ENCODE measurements at places on chromosomes 16 and 17.
A peak's percentile ranks its signal among the peaks of the same experiment; 100 is the strongest.

- DNase-seq = no peak
These were observed 228.3 kb upstream of the HSBP1 start for GRCh38 chr16:83579436-83579835.

GRCh38 chr16:86808863-86809444 is 230.6 kb downstream of the FOXL1 start:
- DNase-seq = no peak

DNA sequence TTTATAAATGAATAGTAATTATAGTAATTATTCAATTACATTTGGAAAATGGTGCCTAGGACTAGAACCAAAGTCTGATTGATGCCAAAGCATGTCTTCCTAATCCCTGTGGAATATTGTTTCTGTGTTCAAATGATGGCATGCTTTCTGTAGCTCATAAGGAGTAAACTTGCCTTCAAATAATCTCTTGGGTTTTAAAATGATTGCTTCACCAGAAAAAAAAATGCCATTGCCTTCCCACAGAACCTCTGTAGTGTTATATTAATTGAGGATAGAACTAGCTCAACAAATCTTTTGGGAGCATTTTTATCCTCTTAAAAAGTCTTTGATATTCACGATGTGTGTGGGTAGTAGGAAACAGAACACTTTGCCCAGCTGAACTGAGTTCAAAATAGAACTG is 7.7 kb upstream of the TMEM100 start:
- no peak for DNase-seq

DNA sequence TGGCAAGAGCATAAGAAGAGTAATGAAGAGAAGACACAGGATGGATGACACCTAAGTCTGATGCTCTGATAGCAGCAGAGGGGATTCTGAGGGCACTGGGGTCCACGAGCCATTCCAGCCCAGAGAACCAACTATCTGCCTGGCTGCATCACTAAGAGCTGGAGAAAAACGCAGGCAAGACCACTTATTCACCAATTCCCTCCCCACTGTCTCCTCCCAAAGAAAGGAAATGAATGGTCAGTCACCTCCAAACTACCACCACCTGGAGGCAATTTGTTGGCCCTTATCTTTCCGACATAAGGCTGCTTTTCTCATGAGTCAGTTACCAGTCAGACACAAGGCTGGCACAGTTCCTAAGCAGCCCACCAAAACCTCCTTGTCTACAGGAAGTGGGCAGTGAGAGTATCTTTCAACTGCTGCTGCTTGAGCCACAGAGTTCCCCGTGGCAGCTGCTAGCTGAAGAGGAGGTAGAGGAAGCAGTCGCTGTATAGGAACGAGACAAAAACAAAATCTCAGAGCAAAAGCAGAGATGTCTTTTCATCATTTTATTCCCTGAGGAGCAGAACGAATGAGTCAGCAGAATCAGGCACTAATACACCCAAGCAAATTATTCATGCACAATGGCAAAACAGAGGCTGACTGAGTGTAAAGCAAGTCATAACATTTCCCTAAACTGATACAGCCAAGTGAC is 111.1 kb downstream of the SMG6 start:
- peak; percentile 54 for DNase-seq

DNA sequence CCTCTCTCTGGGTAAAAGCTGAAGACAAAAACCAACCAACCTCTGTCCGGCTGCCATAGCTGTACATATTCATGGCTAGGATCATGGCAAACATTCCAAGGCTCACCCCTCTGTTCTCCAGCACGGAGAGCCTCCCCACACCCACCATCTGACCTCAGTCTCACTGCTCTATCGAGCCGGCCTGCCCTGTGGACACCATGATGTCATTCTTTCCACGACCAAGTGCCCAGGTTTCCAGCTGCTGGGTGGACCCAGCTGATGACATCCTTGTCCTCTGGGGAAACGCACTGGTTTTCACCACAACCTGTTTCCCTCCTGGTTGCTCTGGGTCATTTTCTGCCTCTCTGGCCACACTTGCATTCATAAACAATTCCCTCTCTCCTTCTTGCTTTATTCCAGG is 67.7 kb downstream of the NDEL1 start:
- no peak for DNase-seq

GRCh38 chr16:75927810-75928209 is 201.5 kb upstream of the CPHXL start:
- no peak for DNase-seq

DNA sequence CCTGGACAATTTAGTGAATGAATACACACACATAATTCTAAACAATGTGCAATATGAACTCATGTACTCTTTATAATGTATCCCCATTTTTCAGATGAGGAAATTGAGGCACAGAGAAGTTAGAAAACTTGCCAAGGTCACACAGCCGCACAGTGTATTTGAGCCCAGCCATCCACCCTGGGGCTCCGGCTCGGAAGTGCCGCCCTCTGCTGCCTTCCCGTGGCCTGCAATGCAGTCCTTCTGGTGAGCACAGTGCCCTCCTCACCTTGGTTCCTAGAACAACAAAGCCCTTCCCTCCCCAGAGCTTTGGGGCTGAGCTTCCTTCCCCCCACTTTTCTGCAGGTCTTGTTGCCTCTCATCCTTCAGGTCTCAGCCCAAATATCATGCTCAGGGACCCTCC is 63.7 kb downstream of the C16orf78 start:
- no peak for DNase-seq

GRCh38 chr17:63435681-63436522 is 10.2 kb downstream of the CYB561 start:
- DNase-seq = no peak

- no peak for DNase-seq
These were observed 710 bp downstream of the TRAPPC1 start for GRCh38 chr17:7930841-7931631.

- DNase-seq = no peak
These were observed 15.5 kb downstream of the MXRA7 start for GRCh38 chr17:76695059-76695831.

GRCh38 chr16:72835086-72835485 is 212.8 kb downstream of the ZFHX3 start:
- DNase-seq = no peak

GRCh38 chr17:82972836-82973372 is 106.5 kb upstream of the METRNL start:
- no peak for DNase-seq

GRCh38 chr16:64983963-64984362 is 137.9 kb downstream of the CDH11 start:
- DNase-seq = no peak

DNA sequence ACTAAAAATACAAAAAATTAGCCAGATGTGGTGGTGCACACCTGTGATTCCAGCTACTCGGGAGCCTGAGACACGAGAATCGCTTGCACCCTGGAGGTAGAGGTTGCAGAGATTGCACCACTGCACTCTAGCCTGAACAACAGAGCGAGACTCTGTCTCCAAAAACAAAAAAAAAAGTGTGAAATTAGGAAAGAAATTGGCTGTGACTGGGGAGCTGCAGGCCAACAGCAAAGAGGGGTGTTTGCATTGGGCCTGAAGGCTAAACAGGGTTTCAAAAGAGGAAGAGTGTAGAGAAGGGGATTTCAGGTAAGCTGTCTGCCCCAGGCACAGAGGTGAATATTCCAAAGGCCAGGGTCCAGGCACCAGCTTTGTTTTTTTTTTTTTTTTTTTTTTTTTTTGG is 9.4 kb downstream of the BMERB1 start:
- no peak for DNase-seq

GRCh38 chr16:52257534-52257933 is 289.4 kb downstream of the TOX3 start:
- DNase-seq = no peak

DNA sequence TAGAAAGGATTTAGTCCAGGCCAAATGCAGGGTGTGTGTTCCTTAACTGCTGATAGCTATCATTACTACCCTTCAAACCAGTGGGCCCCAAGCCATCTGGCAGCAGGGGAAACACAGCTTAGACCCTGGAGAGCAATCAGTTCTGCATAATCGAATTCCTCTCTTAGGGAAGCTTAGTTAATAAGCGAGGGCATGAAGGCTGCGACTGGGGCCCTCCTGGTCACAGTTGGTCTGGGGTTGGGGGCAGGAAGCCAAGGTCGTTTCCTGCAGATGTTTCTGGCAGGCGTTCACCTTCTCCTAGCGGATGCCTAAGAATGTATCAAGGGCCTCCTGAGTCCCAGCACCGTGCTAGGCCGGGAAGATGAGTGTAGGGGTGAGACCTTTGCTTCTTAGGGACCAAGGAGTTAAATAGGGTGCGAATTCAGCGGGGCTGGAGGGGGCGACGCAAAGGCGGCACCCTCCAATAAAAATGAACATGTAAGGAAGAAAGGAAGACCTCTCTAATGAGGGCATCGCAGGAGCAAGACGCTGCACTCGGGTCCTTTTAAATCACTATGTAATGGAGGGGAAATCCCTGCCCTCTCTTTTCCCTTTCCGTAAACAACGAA is 16.5 kb upstream of the EEF2K start:
- DNase-seq = no peak

GRCh38 chr17:42155614-42156045 is 841 bp upstream of the RAB5C start:
- DNase-seq = no peak

DNA sequence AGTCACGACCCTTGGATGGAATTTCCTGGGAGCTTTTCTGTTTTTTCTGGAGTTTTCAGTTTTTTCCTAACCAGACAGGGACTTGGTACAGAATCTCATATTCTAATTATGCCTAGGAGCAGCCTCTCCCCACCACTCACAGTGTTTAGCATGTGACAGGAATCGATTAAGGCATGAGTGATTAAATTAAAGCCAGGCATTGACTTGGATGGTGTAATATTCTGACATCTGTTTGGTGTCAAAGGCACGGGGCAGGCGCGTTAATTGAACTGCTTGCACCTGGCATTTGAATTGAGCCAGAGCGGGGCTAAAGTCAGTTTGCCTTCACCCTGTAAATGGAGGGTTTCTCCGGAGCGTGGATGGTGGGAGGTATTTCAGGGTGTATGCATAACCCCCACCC is 11.9 kb downstream of the MAPT start:
- no peak for DNase-seq

- no peak for DNase-seq
These were observed 28.9 kb upstream of the SEC14L1 start for GRCh38 chr17:77111934-77112296.

GRCh38 chr17:74728033-74728701 is 8.9 kb upstream of the RAB37 start:
- no peak for DNase-seq

- DNase-seq = no peak
These were observed 87.8 kb downstream of the MARCHF10 start for GRCh38 chr17:62720126-62720850.

DNA sequence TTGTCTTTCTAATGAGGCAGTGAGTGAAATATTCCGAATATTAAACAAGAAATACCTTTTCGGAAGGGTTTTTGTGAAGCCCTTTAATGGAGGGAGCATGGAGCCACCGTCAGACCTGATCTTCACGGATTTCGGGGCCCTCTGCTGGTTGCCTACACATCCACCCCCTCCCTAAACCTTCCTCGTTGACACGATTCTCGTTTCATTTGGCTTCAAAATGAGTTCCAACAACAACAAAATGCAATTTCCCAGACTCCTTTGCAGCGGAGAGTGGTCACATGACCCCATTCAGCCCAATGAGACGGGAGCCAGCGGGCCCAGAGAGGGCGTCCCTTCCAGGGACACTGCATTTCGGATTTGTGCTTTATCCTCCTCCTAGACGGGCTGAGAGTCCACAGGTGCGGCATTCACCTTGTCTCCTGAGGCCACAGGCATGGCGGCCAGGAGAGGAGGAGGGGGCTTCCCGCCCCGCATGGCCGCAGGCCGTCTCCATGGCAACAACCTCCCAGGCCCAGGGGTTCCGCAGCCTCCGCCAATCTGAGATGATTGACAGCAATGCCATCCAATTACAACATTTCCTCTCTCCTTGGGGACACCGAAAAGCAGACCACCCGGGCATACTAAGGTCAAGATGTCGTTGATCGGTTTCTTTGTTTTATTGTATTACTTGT is 259.8 kb downstream of the C16orf95 start:
- no peak for DNase-seq

DNA sequence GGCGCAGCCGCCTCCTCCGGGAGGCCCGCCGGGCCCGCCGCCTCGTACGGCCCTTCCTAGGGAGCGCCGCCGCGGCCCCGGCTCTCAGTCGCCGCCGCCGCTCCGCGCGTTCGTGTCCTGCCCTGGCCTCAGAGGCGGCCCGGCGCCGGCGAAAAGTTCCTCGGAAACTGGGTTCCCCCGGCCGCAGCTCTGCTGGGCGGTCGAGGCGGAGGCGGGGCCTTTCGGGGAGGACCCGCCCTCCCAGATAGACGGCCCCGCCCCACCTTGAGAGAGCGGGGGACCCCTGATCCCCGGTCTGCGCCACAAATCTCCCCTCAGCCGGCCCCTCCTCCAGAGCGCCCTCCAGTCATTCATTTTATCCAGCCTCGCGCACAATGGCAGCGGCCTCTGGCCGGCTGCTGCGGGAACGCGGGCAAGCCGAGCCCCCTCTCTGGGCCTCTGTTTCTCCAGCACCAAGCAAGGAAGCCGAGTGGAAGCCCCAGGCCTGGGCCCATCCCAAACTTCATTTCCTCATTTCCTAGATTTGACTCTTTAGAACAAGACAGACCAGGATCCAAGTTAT is at the start of gene SREBF1:
TSS of gene SREBF1 (minus strand) at position 169 of the 562 bp plus-strand sequence. CDS start 169 bp downstream, outside the sequence.
- peak; percentile 52 for DNase-seq

DNA sequence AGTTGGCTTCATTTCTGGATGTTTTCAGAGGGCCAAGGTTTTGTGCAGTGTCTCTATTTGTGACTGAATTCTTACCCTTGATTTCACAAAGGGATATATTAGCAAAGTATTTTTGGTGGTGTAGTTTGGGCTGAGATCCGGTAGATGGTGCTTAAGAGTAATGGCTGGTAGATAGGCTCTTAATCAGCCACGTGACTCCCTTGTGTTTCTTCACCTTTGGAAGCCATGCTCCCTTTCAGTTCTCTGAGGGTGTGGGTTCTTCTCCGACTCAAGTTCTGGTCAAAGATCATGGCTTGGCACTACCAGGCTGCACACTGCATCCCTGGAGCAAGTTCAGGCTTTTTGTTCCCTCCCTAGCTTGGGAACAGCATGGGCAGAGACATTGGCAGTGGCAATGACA is 887.3 kb downstream of the CDH8 start:
- DNase-seq = no peak

GRCh38 chr16:88634141-88634993 is 4.0 kb upstream of the IL17C start:
- peak; percentile 33 for DNase-seq

- DNase-seq = peak; percentile 76
These were observed 19.3 kb upstream of the NXPH3 start for GRCh38 chr17:49556223-49556943.

GRCh38 chr17:82882715-82883418 is 43.0 kb upstream of the ZNF750 start:
- peak; percentile 85 for DNase-seq

GRCh38 chr17:17402558-17402957 is 74.2 kb upstream of the MED9 start:
- no peak for DNase-seq

DNA sequence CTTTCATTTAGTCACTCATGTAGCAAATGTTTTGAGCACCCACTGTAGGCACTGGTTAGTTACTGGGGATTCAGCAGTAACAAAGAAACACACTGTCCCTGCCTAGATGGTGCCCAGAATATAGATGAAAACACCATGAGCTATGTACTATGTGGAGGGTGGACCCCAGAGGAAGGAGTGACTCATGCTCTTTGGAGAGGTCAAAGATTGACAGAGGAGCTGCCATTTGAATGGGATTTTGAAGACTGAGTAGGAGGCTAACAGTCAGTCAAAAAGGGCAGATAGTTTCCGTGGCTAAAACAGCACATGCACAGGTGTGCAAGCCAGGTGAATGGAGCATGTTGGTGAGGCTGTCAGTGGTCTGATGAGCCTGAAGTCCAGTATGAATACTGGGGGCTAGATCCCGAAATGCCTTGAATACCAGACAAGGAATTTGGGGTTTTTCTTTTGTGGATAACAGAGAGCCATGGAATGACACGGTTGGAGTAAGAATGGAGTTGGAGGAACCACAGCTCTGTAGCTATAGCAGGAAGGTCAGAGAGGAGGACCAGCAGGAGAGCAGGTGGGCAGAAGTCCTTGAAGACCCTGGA is 6.1 kb downstream of the IL21R start:
- no peak for DNase-seq

All from T-cell (primary cell).